ENCODE measurements at places on chromosomes 13 and 19.

DNA sequence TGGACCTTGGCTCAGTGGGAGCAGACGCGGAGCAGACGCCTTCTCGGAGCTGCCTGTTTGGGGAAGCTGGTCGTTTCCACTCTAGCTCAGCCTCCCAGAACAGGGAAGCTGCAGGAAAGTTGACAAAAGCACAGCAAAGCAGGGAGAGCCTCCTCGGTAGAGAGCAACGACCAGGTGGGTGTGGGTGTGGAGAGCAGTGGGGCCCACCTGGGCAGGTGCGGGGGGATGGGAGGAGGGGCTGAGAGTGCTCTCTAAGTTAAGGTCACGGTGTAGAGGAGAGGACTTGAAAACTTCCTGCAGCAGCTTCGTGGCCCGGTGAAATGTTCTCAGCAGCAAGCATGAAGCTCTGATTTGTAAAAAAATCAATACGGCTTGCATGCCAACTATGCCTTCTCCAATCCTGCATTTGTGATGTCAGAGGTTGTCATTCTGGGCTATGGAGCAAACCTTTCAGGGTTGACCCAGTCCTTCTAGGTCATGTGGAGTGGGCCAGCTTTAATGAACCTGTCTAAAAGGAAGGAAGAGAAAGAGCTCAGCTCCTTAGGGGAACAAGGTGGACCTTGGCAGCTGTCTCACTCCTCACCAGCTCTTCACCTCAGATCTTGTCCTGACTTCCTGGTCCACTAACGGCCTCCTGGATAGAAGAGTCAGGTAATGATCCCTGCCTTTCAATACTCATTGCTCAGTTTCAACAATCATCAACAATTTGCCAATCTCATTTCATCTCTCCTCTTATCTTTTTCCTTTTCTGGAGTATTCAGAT lies 85.8 kb upstream of the UBL3 start:
- no peak for DNase-seq

DNA sequence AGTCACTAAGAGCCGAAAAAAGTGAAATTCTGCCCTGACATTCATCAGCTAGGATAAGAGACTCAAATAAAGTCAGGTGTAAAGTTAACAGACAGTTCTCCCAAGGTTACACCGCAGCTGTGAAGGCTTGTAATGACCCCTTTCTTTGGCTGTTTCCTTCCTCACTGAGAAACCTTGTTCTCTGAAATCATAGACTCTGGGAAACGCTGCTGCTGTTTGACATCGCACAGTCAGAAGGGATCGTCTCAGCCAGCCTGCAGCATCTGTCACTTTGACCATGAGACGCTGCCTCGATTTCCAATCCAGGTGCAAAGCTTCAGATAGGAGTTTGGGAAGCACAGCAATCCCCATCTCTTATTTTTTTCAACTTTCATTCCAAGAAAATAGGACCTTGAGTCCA lies 678 bp downstream of the BCAT2 start:
- DNase-seq, result no peak

DNA sequence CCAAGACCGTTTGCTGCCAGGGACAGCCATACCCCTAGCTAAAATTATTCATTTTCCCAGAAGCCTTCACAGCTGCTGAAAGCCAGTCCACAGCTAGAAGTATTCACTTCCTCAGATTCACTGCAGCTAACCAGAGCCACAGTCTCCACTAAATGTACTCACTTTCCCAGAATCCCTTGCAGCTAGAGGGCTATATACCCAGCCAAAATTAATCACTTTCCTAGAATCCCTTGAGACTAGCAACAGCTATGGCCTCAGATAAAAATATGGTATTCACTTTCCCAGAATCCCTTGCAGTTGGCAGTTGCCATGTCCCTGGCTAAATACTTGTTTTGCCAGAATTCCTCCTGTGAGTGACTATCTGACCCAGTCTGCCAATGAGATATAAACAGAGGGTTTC lies 13.8 kb upstream of the MEIS3 start:
- DNase-seq, result peak; percentile 13

- no peak for DNase-seq
Observed at GRCh38 chr13:108003626-108004025, 211.7 kb downstream of the LIG4 start.

GRCh38 chr13:86559901-86560300 lies 760.7 kb upstream of the SLITRK6 start:
- DNase-seq, result no peak

- DNase-seq, result no peak
Observed at GRCh38 chr19:3852614-3853254, 16.1 kb downstream of the ZFR2 start.

- DNase-seq, result no peak
Observed at GRCh38 chr13:95151942-95152587, 149.2 kb downstream of the ABCC4 start.

DNA sequence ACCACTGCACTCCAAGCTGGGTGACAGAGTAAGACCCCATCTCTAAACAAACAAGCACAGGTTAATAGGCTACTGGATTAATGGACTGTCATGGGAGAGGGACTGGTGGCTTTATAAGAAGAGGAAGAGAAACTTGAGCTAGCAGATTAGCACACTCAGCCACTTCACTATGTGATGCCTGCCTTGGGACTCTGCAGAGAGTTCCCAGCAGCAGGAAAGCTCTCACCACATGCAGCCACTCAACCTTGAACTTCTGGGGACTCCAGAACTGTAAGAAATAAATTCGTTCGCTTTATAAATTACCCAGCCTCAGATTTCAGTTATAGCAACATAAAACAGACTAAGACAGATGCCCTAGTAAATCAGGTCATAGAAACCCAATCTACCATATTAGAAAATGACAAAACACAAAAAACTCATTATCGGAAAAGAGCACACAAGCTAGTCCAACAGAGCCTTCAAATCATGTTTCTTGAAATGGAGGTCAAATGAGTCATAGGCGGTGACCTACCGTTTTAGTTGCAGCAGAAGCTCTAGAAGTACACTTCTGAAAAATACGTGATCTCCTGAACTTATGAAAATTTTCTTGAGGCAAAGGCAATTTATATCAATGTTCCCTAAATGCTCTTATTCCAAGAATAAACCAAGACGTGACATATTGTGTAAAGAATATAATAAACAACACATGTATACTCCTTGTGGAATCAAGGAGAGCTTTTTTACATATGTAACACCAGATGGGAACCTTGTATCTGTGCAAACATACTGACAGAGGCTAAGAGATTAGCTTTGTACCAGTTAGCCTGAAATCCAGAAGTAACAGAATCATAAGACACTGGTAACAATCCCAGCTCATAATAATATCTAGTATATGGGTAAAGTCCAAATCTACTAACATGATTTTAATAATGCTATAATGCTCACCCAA lies 340.9 kb upstream of the SGCG start:
- DNase-seq, result no peak

DNA sequence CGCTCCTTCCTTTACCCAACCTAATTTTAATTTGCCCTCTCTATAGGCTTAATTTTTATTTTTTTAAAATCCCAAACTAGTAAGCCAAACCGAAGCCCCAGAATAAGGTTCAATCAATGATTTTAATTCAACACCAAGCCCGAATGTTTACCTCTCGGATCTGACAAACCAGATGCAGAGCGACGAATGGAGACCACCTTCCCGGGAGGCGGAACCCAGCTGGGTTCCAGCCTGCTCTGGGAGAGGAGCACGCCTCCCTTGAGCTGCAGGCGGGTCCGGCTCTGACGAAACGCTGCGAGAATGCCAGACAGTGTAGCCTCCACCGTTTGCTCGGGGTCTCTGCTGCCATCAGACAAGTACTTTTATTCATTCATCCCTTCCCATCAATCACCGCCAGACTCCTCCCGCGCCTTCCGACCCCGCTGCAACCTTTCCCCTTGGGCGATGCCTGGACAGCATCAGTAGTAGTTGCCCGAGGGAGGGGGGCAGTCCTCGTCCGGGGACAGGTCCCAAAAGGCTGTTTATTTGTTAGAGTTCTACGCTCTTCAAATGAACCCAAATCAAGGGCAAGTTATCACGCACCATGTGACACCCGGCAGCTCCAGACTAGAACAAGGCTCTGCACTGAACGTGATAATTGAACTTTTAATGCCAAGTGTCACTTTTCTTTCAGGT lies 752 bp upstream of the EDNRB start:
- no peak for DNase-seq

GRCh38 chr13:95444006-95444730 lies 108.4 kb upstream of the CLDN10 start:
- DNase-seq, result no peak

- DNase-seq, result no peak
Observed at GRCh38 chr19:30634131-30634830, 262.1 kb downstream of the ZNF536 start.

DNA sequence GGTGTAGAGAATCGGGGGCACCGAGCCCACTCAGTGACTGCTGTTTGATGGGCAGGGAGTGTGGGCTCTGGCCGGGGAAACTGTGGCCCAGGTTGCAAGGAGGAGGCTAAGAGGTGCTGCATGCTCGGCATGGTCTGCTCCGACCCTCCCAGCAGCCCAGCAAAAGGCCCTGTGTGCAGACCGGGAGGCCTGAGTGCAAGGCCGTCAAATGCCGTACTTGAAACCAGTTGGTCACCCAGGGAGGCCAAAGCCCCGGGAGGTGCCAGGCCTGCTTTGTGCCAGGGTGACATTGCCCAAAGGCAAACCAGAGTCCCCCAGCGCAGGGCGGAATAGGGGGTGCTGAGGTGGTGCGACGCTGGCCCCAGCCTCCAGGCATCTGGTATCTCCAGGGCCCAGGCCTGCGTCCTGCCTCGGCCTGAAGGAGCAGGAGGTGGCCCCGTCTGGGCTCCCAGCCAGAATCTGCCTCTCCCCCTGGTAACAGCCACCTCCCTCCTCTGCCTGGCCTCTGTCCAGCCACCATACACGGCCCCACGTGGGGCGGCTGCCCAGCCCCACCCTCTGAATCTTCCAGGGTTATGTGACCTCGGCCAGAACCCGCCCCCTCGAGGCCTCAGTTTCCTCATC lies 4.0 kb downstream of the PIK3R2 start:
- DNase-seq, result no peak

DNA sequence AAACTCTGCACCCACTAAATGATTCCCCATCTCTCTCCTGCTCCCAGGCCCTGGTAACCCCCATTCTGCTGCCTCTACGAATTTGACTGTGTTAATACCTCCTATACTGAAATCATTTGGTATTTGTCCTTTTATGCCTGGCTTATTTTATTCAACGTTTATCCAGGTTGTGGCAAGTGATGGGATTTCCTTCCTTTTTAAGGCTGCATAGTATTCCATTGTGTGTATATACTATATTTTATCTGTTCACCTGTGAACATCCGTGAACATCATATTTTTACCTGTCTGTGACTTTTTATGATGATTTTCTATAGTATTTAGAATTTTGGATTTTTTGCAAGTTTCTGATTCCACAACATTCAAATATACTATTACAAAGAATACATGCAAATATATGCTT lies 13.9 kb upstream of the CEBPG start:
- DNase-seq, result no peak

DNA sequence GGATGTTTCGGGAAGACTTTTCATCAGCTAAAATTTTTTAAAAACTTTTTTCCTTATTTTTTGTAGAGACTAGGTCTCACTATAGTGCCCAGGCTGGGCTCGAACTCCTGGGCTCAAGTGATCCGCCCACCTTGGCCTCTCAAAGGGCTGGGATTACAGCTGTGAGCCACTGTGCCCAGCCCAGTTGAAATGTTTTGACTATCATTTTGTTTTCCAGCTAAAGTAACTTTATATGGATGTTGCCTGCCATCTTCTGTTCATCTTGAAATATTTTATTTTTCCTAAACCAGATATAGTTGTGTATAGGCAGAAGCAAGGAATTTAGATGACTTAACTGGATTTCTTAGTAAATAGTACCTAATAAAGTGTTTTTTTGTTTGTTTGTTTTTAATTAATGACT lies 7.0 kb downstream of the CAB39L start:
- no peak for DNase-seq

DNA sequence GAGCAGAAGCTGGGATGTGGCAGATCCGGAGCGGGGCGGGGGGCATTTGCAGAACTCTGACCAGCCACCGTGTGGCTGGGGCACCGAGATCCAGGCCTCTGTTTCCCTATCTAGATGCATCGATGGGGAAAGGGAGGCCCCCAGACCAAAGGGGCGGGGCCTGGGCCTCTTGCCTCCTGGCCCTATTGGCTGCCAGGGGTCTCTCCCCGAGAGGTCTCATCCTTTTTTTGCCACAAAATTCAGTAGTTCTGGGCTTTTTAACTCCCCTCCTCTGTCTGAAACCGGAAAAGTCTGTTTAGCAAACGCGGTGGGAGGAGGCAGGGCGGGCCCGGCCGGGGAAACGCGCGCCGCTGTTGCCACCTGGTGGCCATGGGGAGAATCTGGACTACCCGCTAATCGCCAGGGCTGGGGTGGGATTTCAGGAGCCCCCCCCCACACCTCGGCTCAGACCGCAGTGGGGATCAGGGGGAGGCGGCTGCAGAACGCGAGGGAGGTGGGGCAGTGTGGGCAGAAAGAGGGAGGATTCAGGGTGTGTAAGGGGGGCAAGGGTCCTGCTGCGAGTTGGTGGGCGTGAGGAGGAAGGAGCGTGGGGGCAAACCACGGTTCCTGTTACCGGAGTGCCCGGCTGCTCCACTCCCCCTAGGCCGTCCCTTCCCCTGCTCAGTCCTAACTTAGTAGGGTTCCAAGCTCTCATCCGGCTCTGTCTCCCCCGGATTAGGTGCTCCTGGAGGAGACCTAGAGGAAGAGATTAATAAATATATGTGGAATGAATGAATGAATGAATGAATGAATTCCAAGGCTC lies 28.3 kb downstream of the IL12RB1 start:
- DNase-seq, result peak; percentile 20

DNA sequence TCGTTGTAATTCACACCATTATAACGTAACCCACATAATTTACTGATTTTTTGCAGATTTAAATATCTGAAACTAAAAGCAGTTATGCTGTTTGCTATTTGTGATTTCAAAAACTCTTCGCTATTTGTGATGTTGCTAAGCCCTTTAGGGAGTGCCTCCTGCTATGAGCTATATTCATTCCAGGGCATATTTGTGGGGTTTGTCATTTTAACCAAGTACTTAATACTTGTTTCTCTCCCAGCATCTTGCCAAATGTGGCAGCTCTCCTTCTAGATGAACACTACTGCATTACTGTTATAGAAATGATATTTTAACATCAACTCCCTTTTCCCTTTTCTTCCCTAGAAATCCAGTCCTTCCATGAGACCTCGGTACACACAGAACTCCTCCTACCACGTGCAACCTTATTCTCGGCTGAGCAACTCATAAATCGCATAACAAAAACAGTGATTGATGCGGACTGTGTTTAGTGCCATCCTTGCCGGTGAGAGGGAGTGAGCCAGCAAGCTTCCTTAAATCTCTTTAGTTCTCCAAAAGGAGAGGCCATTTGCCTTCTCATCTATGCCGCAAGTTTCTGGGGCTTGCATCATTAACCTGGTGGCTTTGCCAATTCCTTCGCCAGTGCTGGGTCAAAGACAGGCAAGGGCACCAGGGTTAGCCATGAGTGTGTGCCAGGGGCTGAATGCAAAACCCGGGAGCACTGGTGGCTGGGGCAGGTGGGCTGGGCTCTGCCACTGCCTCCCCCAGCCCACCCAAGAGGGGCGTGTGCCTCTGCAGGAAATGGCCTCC lies 33.4 kb downstream of the RFX2 start:
- DNase-seq, result peak; percentile 17

DNA sequence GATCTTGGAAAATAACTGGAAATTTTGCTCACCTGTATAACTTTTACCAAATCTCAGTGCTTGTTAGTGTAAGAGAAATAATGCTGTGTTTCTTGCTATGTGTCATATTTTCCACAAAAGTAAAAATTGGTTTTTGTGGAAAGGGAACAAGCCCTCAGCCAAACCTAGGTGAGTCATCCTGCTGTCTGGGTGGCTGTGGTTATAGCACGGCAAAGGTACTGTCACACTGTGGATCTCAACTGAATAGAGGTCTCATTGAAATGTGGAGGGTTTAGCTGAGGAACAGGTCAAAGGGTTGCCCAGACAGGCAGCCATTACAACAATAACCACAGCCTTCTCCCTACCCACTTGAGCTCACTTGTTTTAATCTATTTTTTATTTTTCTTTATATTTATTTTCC lies 338.8 kb upstream of the DACH1 start:
- DNase-seq, result no peak

Measured in GF-D8 (cell line).